ENCODE measurements at places on chromosomes 4 and X.

- no peak for DNase-seq
Observed at GRCh38 chr4:141731481-141731880, 95.1 kb downstream of the IL15 start.

GRCh38 chr4:52317981-52318380 is 266.9 kb downstream of the SPATA18 start:
- no peak for DNase-seq

DNA sequence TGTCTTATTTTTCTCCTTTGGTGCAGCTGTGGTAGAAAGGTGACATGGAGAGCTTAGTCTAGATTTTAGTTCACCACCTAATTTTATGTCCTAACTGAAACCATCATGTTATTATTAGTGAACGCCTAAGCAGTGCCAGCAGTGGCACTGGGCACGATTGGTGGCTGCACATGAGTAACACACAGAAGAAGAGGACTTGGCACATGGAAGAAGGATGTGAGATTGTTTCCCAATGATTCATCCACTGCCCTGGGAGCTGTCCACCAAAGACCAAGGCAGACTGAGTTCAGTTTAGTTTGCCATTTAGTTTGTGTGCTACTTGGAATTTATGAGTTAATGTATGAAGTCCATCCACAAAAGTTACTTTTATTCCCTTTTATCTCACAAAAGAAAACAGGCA is 68.1 kb upstream of the NAP1L5 start:
- no peak for DNase-seq

DNA sequence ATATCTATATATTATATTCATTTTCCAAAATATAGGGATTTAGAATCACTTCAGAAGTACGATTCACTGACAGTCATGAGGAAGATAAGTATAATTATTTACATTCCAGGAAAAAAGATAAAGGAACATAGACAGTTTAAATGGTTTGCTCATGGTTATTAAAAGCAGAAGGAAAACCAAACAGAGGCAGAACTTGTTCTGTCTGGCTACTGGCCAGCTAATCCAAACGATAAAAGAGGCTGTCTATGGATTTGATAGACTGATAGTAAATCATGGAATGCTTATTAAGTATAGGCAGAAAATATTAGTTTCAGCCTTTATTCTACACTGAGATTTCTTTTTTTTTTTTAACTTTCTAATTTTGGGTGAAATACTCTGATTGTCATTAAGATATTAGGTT is 50.2 kb downstream of the RPGR start:
- DNase-seq: peak; percentile 12

DNA sequence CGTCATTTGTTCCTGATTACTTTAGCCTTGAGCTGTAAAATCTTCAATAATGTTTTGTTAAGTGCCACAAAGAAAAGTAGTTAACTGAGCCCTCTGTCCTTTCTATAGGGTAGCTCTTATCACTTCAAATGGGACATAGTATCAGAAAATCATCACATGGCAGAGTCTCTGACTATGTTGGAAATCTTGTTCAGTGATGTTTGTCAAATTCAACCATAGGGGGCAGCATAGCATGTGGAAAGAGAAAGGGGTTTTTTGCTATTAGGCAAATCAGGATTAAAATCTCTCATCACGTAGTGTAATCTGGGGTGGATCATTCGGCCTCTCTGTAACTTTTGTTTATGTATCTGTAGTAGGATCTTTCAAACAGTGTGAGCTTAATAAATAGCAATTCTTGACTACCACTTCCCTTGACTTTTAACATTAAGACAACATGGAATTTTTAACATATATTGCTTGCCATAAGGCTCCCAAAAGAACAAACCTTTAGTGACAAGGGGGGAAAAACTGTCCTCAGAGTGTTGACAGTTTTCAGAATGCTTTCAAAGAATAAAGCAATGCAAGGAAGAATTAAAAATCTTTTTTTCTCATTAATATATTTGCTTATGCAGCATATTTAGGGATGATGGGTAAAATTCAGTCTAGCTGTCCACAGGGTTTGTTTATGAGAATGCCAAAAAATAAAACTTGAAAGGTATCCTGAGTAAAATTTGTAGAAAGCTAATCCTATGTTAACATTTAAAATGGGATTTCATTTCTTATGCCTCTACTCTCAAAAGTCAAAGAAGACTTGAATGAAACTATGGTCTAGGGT is 127.2 kb downstream of the FBXW7 start:
- DNase-seq: no peak

- peak; percentile 38 for DNase-seq
Observed at GRCh38 chr4:83561381-83561780, 25.5 kb downstream of the GPAT3 start.

DNA sequence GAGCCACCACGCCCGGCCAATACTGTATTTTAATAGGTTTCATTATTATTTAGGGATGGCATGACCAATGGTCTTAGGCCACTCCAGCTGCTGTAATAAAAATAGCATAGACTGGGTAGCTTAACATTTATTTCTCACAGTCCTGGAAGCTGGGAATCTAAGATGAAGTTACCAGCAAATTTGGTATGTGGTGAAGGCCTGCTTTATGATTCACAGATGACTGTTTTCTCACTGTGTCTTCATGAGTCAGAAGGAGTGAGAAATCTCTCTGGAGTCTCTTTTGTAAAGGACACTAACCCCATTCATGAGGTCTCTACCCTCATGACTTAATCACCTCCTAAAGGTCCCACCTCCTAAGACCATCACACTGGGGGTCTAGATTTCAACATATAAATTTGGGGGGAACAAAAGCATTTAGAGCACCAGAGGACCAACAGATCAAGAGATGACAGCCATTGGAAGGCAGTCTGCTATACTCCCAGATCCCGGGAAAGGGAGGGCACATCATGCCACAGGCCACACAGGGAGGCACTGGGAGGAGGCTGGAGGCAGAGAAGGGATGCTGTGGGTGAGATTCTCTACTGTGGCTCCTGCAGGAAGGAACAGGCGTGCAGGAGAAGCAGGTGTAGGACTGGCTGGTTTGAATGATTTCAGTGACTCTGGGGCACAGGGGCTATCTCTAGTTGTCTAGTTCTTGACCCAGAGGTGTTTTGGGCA is 335.8 kb upstream of the SFRP2 start:
- no peak for DNase-seq
